ENCODE measurements at places on chromosomes 6 and 20.
A peak's percentile ranks its signal among the peaks of the same experiment; 100 is the strongest.

- DNase-seq, result peak; percentile 9
Measured at GRCh38 chr20:1215386-1216170, 10.3 kb upstream of the RAD21L1 start.

- no peak for DNase-seq
Measured at GRCh38 chr20:40493549-40493948, 195.5 kb downstream of the MAFB start.

DNA sequence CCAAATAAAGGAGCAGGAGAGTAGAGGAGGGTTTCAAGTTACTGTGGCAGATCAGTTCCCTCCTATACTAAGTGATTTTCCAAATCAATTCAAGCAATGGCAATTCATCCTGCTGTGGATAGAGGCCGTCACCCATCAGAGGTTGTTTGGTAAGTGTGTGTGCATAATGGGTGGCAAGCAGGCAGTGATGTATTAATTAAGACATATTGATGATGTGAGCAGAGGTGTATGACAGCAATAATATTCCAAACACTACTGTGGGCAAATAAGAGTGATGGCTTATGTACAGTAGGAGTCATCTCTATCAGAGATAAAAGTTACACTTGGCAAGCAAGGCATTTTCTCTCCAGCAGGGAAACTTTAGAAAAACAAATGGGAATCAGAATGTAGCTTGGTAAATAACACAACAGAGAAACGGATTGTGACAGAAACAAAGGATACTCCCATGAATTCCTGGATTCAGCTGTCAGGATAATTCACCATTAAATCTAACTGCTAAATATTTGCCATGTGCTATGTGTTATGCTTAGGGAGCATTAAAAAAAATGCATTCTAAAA, 196.3 kb downstream of the KHDC1L start:
- peak; percentile 81 for DNase-seq

DNA sequence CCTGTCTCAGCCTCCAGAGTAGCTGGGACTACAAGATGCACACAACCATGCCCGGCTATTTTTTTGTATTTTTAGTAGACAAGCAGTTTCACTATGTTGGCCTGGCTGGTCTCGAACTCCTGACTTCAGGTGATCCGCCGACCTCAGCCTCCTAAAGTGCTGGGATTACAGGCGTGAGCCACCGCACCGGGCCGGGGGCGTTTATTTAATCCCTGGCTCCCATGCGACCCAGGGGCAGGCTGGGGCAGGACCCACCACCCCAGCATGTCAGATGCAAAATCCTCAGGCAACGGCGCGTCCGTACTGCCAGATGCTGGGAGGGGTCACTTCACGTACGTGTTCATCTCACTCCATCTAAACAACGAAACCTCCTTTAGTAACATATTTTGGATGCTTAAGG, 518.7 kb upstream of the NOX3 start:
- DNase-seq, result no peak

GRCh38 chr6:154267508-154268106, 89.0 kb downstream of the IPCEF1 start:
- no peak for DNase-seq

DNA sequence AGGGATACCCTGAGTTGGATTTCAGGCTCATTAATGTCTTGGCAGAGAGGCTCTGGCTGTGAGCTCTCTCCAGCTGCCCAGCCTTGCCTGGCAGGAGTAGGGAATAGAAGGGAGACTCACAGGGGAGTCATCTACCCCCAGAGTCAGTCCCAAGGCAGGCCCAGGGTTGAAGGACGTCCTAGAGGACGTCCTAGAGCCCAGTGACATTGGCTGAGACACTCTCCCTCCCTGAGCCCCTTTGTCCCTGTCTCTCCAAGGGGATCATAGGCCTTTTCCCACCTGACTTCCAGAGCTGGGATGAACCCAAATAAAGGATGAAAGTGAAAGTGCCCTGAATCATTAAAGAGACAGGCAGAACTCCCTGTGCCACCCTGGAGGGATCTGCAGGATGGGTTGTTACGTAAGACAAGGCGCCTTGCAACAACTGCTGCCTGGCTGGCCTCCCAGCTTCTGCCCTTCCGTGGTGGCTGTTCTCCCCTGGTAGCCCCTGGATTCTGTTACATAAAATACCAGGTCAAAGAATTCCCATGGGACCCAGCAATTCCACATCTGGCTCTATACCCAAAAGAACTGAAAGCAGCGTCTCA, 53.6 kb upstream of the SIRPA start:
- peak; percentile 50 for DNase-seq

DNA sequence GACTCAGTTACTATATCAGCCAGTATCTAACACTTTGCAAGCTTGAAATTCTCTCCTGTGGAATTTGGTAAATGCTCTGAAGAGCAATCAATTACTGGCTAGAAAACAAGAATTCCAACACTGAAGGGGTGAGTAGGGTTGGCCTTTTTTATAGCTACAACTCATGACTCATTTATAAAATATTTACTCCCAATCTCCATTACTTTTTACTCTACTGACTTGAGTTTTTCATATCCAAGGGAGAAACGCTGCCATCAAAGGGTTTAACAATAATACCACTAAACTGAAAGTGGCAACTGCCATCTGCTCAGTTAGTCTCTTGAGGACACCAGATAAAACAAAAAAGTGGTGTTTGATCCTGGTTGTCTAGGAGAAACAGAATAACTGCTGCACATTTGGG, 203.1 kb downstream of the UBE3D start:
- DNase-seq, result no peak

- peak; percentile 27 for DNase-seq
Measured at GRCh38 chr20:49938173-49939163, 2.3 kb downstream of the RNF114 start.

DNA sequence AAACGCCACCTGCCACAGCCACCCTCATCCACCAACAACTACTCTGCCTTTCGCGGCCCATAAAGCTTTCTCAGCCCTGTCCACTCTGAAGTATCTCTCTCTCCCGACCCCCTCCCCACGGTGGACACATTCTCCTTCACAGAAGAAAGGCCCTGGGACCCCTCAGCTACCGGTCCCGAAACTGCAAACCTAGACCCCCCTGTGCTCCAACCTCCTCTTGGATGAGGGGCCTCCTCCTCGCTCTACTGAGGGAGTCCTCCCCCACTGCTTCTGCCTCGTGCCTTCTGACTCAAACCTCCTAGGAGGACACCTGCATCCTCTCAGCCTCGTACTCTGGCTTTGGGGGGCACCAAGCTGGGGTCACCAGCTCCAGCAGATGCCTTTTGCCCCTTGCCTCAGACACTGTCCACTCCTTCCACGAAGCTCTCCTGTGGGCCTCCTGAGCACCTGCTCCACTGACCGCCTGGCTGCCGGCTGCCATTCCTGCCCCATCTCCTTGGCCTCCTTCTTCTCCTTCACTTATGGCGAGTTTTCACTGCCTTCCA, 24.9 kb downstream of the RNASET2 start:
- DNase-seq, result no peak

- DNase-seq, result peak; percentile 75
Measured at GRCh38 chr6:43267619-43268354, 24.5 kb downstream of the TTBK1 start.

DNA sequence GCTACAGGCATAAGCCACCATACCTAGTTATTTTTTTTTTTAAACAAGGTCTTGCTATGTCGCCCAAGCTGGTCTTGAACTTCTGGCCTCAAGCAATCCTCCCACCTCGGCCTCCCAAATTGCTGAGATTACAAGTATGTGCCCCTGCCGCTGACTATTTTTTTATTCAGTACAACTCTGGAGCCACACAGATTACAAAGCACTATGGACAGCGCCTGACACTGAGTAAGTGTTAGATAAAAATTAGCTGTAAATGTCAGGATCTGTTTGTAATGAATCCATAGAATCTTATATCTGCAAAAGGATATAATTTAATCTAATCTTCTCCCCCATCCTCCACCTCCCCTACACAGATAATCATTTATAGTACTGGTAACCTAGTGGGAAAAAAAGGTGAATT, 15.3 kb upstream of the COL12A1 start:
- no peak for DNase-seq

GRCh38 chr20:59139998-59140397, 23.6 kb upstream of the ZNF831 start:
- DNase-seq, result no peak

DNA sequence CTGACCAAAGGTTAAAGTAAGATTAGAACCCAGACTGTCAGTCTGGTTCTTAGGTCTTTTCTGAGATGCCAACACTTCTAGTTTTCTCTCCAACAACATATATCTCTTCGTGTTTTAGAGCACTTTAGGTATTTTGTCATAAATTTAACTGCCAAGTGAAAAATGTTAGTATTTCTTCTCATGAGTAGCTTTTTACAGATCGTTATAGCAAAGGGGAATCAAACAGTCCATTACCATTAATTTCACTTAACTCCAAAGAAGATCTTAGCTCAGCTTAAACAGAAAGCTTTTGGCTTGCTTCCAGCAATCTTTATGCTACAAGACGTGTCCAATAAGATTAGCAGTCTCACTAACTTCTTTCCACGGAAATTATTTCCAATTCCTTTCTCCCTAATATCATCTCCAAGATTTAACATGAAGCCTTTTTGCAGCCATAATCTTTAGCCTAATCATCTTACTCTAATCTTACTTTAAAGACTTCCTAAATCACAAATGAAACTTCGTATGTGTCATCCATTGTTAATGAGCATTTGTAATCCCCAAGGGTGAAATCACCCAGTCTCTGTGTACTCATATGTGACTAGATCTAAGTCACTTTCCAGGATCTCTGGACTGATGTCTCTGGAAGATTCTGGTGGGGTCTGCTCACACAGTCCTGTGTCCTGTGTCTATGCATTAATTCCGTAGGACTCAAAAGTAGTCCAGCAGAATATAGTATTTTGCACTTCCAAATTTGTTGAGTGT, 38.7 kb downstream of the MOXD1 start:
- DNase-seq, result peak; percentile 37

GRCh38 chr6:20875369-20875963, 341.2 kb downstream of the CDKAL1 start:
- peak; percentile 78 for DNase-seq

DNA sequence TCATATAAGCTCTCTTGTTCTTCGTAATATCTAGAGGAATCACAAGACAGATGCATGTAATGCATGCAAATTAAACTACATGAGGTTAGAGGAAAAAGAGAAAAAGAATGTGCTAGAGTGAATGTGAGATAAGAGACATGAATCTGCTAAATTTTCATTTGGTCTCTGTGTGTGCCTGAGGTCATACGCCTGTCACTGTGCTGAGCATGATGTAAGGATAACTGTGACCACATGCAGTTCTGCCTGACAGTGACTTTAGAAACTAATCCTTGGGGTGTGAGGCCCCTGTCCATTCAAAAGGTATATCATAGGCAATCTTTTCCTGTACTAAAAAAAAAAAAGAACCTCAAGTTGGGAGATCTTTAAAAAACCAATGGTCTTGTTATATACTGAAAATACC, 70.6 kb downstream of the SHPRH start:
- no peak for DNase-seq

DNA sequence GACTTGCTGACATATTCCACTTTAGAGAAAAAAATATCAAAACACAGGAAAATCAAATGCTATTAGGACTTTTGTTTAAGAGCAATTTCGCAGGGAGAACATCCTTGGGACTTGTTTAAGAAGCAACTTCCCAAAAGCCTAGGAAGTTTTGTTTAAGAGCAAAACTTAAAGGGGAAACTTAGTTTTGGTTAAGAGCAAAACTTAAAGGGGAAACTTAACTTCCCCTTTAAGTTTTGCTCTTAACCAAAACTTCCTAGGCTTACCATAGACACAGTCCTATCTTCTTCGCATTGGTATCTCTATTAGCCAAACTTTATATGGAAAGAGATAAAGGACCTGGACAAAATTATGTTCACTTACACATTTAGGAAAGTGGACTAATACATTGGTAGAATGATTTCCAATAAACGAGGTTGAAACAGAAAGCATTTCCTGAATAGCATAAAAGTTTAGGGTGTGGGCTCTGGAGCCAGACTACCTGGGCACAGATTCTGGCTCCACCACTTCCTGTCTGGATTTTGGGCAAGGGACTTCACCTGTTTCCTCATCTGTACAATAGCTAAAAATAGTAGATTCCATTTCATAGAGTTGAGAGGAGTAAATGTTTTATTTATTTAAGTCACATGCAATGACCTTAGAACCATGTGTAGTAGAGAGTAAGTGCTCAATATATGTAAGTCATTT, 15.7 kb downstream of the PAQR8 start:
- DNase-seq, result no peak

- DNase-seq, result no peak
Measured at GRCh38 chr20:17612287-17612991, 42.6 kb downstream of the DSTN start.

GRCh38 chr6:5697508-5697907, 309.2 kb downstream of the NRN1 start:
- no peak for DNase-seq

DNA sequence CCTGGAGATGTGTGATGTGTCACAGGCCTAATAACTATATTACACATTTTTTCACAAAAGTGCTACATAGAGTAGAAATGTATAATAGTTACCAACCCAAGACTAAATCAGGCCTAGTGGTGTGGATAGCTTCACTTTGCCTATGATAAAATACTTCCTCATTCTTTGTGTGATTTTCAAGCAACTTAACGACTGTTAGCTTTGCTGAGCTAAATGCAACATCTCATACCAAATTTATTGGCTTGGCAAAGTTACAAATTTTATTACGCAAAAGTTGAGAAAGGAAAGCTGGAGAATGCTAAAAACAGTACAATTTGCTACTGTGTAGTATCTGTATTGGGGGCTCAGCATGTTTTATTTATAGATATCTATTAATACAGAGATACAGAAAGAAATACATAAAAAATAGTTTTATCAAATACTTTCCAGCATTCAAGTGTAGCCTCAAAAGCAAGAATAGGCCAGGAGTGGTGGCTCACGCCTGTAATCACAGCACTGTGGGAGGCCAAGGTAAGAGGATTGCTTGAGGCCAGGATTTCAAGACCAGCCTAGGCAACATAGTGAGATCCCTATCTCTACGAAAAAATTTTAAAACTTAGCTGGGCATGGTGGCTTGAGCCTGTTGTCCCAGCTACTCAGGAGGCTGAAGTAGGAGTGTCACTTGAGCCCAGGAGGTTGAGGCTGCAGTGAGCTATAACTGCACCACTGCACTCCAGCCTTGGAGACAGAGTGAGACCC, 3.6 kb upstream of the EDN1 start:
- DNase-seq, result no peak

DNA sequence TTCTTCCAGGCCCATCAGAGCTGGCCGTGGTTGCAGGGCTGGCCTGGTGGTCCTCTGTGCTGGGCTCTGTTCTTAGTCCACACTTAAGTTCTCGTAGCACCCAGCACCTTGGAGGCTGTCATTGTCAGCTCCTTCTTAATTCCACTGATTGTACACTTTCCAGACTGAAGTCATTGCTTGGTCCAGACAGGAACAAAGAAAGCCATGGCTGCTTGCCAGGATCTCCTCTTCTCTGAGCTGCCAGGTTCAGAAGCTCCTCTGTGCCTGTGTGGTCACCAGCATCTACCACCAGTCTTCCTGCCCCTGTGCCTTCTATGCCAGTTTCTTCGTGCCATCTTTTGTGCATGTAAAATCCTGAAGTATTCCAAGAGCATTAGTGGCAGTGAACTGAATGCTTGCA, 39.5 kb upstream of the PCMTD2 start:
- peak; percentile 14 for DNase-seq

GRCh38 chr6:81894788-81895271, 142.3 kb upstream of the TENT5A start:
- DNase-seq, result no peak
